Ureter (tissue), 1 donor: ENCODE measurements at places on chromosomes 16 and 17.

DNA sequence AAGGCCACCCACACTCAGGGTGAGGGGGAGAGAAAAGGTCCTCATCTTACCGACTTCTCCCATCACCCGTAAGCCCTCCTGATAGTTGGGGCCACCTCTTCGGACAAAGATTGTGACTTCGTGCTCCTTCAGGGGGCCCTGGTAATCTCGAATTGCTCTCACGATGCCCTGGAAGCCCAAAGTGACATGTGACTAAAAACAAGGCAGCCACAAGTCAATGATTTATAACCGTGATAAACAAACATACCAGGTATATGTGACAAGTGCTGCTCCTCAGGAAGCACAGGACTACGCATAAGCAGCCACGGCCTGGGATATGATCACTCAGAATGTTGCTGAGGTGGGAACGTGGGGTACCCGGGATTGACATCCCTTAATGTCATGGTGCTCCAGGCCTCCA, 17.1 kb downstream of the ACLY start:
- DNase-seq = no peak

GRCh38 chr16:67774457-67774853, 31.9 kb downstream of the RANBP10 start:
- no peak for DNase-seq

DNA sequence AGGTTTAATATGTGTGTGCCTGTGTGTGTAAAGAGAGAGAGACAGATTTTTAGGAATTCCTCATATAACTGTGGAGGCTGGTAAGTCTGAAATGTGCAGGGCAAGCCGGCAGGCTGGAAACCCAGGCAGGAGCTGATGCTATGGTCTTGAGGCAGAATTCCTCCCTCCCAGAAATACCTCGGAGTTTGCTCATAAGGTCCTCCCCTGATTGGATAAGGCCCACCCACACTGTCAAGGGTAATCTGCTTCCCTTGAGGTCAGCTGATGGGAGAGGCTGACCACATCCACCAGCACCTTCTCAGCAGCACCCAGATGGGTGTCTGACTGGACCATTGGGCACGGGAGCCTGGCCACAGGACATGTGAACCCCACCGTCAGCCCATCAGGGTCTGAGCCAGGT, 42.4 kb downstream of the C16orf95 start:
- DNase-seq = no peak

GRCh38 chr16:25020112-25020631, 5.0 kb upstream of the ARHGAP17 start:
- DNase-seq = no peak

DNA sequence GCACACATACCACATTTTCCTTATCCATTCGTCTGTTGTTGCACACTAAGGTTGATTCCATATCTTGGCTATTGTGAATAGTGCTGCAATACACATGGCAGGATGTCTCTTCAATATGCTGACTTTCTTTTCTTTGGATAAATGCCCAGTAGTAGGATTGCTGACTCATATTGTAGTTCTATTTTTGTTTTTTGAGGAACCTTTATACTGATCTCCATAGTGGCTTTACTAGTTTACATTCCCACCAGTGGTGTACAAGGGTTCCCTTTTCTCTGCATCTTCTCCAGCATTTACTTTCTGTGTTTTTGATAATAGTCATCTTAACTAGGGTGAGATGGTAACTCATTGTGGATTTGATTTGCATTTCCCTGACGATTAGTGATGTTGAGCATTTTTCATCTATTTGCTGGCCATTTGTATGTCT, 118.1 kb downstream of the STXBP4 start:
- no peak for DNase-seq

DNA sequence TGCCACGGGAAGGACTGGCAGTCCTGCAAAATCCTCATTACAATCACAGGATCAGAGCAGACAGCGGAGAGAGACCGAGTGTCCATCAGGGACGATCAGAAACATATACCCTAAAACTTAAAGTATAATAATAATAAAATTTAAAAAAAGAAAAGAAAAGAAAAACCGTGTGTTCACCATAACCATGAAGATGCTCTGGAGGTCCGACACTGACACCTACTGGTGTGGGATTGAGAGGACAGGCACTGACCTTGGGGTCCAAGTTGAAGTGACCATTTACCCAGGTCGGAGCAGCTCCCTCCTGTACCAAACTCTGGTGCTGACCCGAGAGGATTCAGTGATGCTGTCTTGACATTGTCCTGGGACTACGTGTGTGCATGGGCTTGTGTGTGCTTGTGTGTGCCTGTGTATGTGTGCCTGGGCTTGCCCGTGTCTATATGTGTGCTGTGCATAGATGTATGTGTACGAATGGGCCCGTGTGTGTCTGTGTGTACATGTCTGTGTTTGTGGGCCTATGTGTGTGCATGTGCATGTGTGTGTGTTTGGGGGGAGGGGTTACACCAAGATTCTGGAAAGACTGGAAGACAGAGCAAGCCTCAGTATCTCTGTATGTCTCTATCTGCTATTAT, 10.0 kb upstream of the CD300LD start:
- no peak for DNase-seq
